T-helper 2 cell treated with Interferon-gamma antibody and Interleukin-4, amounts not matched to agents 5 μg/mL and 100 μg/mL, for 36 hours (primary cell): ENCODE measurements at places on chromosomes 6 and 20.
A peak's percentile ranks its signal among the peaks of the same experiment; 100 is the strongest.

DNA sequence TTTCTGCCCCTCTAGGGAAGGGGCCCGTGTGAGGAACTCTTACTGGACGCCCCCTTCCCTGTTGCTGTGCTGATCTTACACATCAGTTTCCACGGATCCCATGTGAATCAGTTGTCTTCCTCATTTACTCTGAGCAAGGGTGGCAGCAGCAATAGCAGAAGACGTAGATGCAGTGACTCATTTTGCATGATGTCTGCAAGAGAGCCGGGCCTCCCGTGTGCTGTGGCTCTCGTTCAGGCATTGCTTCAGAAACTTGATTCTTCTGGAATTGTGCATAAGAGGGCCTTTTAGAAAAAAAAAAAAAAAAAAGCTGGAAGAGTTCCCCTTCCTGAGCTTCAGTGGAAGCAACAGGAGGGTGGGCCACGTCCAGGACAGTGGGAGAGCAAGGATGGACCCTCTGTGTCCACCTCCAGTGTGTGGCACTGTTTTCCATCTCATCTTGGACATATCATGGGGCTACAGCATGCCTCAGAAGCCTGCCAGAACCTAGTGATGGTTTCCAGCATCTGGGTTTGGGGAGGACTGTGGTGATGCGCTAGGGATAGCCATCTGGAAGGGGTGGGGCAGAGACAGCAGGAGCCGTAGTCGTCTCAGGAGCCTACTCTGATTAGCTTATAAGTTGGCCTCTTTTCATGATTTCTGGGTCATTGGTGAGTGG, 62.1 kb downstream of the FOXO3 start:
- DNase-seq = no peak

GRCh38 chr6:90397047-90397446, 100.4 kb upstream of the BACH2 start:
- no peak for DNase-seq

DNA sequence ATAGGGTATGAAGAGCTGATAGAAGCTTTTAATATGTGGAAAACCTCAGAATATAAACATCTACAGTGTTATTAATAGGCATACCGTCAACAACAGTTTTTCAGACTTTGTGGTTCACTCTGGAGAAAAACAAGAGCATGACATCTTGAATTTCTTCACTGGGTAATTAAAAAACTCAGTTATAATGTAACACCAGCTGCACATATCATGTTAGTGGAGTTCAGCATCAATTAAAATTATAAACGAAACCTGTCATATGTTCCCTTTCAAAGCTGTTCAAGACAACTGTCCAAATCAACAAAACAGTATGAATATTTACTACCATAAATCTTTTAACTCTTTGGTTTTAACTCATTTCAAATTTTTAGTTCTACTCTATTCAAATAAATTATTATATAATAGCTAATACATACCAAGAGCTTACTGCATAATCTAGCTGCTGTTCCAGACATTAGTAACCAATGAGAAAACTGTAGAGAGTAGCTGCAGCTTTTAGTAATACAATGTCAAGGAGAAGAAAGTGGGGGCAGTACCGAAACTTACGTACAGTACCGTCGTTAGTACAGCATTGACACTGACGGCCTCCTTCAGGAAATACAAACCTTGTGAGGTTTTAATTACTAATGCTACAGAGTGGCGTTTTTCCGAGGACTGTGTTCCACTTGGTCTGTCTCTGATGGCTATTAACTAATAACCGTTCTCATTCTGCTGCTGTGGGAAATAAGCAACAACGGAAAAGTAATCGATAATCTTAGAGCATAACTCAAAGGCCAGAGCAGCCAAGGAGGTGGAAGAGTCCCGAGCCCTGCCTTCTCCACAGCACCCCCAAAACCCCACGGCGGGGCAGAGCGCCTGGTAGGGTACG, 532 bp upstream of the PM20D2 start:
- peak; percentile 51 for DNase-seq

DNA sequence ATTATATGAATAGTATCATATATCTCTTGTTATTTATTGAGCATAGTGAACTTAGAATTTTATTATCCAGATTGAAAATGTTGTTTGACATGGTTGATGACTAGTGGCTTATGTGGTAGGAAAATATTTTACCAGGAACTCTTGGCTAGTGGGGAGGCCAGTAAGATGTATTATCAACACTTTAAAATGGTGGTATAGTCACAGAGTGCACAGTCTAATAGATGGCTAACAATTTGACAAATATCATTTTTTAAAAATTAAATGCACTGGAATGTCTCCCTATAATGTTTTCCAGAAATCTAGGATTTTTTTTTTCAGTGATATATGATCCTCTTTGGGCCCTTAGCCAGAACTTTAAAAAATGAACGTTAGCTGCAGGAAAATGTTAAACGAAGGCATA, 26.9 kb upstream of the EYA4 start:
- DNase-seq = no peak

- no peak for DNase-seq
These were observed 7.8 kb upstream of the PLTP start for GRCh38 chr20:45919542-45920399.

DNA sequence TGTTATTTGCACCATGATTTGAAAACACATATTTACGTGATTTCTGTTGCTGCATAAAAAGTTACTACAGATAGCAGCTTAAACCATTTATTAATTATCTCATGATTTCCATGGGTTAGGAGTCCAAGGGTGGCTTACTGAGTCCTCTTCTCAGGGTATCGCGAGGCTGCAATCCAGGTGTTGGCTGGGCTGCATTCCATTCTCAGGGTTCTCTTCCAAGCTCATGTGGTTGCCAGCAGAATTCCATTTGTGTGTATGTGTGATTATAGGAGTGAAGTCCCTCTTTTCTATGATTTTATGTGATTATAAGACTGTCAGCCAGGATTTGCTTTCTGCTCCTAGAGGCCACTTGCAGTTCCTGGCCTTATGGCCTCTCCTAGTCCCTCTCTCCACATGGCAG, 135.1 kb downstream of the FAM83B start:
- DNase-seq = no peak

DNA sequence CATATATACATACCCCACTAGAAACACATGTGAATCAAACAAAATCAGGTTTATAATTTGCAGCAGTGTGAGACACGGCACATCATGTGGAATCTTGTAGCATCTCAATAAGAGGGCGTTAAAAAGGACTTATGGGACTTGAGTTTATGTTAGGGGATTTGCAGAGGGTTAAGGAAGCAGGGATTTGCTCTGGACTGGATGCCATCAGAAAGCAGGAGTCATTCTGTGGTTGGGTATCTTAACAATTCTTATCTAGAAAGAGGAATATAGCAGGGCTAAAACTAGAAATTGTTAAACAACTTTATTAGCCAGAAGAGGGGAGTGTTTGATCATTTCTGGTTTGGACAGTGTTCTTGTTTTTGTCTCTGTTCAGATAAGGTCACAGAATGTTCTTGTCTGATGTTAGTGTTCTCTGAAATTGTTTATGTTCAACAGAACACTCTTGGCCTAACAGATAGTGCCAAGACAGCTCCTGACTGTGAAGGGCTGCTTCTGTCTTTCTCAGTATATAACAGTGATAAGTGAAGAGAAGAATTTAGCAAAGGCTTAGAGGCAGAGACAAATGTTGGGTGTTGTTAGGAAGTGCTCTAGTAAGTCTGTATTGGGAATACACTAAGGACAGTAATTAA, 39.2 kb downstream of the LIN28B start:
- no peak for DNase-seq

DNA sequence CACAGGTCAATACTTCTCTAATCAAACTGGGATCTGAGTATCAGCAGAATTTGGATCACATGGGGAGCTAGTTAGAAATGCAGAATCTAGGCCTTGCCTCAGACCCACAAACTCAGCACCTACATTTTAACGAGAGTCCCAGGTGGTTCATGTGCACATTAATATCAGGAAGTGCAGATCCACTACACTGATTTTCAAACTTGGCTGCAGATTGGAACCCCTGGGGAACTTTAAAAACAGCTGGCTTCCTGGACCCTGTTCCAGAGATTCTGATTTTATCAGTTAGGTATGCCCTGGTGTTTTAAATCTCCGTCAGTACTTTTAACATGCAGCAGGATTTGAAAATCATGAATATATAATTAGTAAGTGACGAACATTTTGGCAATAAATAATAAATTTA, 1.9 kb upstream of the CST8 start:
- no peak for DNase-seq

DNA sequence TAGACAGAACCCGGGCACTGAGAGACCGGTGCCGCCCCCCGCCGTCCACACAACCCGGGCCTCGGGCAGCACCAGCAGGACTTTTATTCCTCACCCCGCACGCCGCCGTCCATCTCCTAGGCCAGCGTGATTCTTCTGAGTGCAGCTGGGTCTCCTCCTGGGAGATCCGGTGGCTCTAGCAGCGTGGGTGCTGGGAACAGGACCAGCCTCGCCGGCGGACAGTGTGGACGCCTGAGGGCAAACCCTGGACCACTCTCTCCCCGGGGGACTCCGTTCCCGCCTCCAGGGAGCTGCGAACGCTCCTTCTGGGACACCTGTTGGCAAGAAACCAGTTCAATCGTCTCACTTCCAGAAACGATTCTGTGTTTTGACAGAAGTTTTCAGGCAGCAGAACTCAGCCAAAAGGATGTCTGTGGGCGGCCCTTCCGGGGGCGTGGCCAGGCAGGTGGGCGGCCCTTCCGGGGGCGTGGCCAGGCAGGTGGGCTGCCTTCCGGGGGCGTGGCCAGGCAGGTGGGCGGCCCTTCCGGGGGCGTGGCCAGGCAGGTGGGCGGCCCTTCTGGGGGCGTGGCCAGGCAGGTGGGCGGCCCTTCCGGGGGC, 130.7 kb downstream of the DLL1 start:
- DNase-seq = no peak

DNA sequence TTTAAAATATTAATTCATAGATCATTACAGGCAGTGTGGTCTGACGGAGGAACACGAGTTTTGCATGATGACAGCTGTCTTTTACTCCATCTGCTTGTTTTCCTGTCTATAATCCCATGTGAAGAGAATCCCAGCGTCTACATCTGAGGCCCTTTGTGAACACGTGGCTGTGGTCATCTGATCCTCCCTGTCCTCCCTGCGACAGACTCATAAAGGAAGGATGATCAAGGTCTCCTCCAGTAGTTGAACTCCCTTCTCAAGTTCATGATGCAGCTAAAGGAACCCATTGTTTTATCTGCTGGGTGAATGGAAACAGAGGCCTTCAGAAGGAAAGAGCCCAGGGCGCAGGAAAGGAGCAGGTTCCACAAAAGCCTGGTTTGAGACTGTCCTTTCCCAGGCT, 435.8 kb upstream of the JARID2 start:
- no peak for DNase-seq

GRCh38 chr6:1903780-1904465, 294.2 kb downstream of the FOXC1 start:
- no peak for DNase-seq

GRCh38 chr6:39681674-39682121, 43.5 kb downstream of the KIF6 start:
- DNase-seq = no peak

DNA sequence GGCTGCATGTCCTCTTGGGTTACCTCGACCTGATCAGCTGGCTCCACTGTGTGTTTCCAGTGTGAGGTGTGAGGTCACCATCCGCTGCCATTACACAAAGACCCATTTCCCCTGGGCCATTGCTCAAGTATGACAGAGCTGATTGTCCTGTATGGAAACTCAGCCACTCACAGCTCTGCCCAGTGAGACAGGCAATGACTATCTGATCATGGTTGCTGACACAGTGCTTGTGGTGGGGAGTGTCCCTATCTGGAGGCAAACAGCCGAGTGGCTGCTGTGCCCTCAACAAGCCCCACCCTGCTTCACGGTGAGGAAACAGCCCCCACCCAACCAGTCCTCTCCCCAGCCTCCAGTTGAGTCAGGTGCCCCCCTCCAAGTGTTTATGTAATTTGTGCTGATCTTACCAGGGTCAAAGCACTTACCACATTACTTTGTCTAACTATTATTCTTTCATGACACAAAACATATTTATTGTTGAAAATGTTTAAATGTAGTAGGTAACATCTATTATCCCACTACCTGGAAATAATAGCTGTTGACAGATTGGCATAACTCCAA, 11.7 kb upstream of the MAPK13 start:
- peak; percentile 74 for DNase-seq

- no peak for DNase-seq
These were observed 967 bp downstream of the KIAA0408 start for GRCh38 chr6:127458222-127458621.

DNA sequence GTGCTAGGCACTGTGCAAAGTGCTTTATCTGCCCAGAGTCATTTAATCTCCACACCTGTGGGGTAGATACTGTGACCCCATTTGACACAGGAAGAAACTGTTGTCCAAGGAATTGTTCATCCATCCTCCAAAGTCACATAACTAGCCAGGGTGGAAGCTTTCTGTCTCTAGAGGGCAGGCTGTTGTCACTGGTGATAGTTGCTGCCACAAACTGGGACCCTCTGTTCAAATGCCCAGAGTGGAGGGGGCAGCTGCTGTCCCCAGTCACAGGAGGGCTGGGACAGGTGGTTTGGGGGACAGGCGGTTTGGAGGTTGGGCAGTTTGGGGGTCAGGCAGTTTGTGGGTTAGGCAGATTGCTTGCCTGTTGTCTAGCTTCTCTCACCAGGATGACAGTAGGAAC, 16.1 kb upstream of the TMEM242 start:
- no peak for DNase-seq

- DNase-seq = no peak
These were observed 3.9 kb upstream of the MRGBP start for GRCh38 chr20:62792182-62792939.
